Ascending aorta (tissue), 2 donors: ENCODE measurements at places on chromosomes 12 and 14. TPM values are rescaled to one million over a fixed set of nuclear protein-coding genes. Genes with fewer than 3 reads are reported as not detected.

The SLC2A13 gene
- total RNA-seq: 23.5 TPM

DNA sequence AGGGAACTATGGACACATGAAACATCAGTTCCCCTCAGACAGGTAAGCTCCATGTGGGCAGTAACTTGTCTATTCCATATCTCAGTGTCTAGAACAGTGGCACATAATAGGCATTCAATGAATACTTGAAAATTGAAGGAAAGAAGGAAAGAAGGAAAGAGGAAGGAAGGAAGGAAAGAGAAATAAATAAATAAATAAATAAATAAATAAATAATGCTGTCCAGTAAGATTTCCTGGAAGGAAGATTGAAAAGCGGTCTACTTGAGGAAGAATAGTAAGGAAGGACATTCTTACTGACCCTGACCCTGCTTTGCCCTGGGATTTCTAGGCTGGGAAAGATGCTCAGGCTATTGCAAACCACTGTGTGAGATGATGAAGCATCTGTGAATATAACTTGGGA, 91.5 kb downstream of the PTPRR start:
- no peak overlapping the region for H3K27ac ChIP-seq
- H3K4me3 ChIP-seq: no peak overlapping the region
- no peaks in the 10 kb centered on the region for H3K27me3 ChIP-seq
- no peaks in the 10 kb centered on the region for H3K36me3 ChIP-seq

The PLCZ1 gene
- not detected for total RNA-seq

GRCh38 chr12:54571193-54572188, 17.0 kb downstream of the PPP1R1A start:
- no peaks in the 10 kb centered on the region for H3K27me3 ChIP-seq
- H3K36me3 ChIP-seq: peaks cover 75% of the 10 kb centered on the region
- H3K4me1 ChIP-seq: no peaks in the 10 kb centered on the region
- no peak overlapping the region for H3K27ac ChIP-seq

- no peaks in the 10 kb centered on the region for H3K27me3 ChIP-seq
- DNase-seq: no peak
- H3K4me3 ChIP-seq: no peak overlapping the region
- peak overlapping the region; percentile 15 for H3K27ac ChIP-seq
- H3K4me1 ChIP-seq: no peaks in the 10 kb centered on the region
- peaks cover 100% of the 10 kb centered on the region for H3K36me3 ChIP-seq
Measured at GRCh38 chr14:68880581-68881105, 87.8 kb upstream of the ZFP36L1 start.

- H3K4me3 ChIP-seq: peak within 1 kb of the TSS; percentile 81
- no peaks in the 10 kb centered on the region for H3K4me1 ChIP-seq
- DNase-seq: peak; percentile 21
- H3K36me3 ChIP-seq: peaks cover 15% of the 10 kb centered on the region
- no peaks in the 10 kb centered on the region for H3K27me3 ChIP-seq
Measured at GRCh38 chr14:20332788-20333493, at the start of gene CCNB1IP1. CCNB1IP1 (minus strand) TSS chr14:20333279; CDS start chr14:20316523, 16,756 bp downstream.

DNA sequence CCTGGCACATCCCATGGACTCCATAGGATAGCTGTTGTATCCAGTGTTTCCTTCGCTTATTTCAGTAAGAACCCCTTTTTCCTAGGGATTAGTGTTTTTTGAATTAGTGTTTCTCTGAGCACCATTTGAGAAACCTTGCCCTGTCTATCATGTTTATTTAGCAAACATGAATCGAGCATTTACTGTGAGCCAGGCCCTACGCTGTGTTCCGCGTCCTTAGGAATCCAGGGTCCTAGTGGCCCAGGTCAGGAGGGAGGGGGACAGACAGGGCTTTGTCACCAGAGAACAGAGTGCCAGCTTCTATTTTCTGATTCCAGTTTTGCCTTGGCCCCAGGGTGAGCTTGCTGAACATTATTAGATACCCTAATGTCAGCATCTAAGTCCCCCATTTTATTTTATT, 2.5 kb downstream of the TEAD4 start:
- H3K27me3 ChIP-seq: no peaks in the 10 kb centered on the region
- no peak overlapping the region for H3K4me3 ChIP-seq
- peaks cover 5% of the 10 kb centered on the region for H3K4me1 ChIP-seq
- no peaks in the 10 kb centered on the region for H3K36me3 ChIP-seq
- no peak overlapping the region for H3K27ac ChIP-seq

DNA sequence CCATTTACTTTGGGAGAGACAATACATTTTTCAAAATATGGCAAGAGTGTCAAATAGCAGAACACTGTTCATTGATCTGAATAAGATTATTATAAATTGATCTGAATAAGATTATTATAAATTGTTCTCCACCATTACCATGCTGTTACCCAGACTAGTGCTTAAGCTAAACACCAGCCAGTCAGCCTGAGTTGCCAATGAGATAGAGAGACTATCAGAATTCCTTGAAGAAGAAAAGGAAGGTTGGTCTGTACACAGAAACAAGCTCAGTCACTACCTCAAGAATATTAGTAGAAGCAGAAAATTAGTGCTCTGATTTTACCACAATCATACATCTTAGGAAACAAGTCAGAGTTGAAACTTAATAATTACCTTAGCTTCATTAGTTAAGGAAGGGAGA, 469.8 kb downstream of the FOXG1 start:
- H3K36me3 ChIP-seq: no peaks in the 10 kb centered on the region
- no peaks in the 10 kb centered on the region for H3K4me1 ChIP-seq
- no peak overlapping the region for H3K4me3 ChIP-seq
- no peak overlapping the region for H3K27ac ChIP-seq

DNA sequence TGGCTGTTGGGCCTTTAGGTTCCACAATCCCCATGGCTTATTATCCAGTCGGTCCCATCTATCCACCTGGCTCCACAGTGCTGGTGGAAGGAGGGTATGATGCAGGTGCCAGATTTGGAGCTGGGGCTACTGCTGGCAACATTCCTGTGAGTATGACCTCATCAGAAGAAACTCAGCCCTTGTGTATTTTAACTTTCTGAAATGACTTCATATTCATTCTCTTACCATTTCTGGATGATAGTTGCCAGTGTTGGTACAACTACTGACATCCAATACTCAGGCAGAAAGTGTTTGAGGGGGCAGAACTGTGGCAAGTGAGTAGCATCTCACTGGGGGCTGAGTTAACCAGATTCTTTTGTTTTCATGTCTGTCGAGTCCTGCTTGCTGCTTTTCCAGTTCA, 2.3 kb downstream of the DAZAP2 start:
- no peaks in the 10 kb centered on the region for H3K27me3 ChIP-seq
- H3K4me3 ChIP-seq: peak overlapping the region; percentile 96
- peak overlapping the region; percentile 99 for H3K27ac ChIP-seq
- DNase-seq: no peak
- peaks cover 25% of the 10 kb centered on the region for H3K4me1 ChIP-seq
- peaks cover 37% of the 10 kb centered on the region for H3K36me3 ChIP-seq

The TSPAN11 gene
- total RNA-seq: 5.2 TPM

- H3K36me3 ChIP-seq: no peaks in the 10 kb centered on the region
- H3K27me3 ChIP-seq: no peaks in the 10 kb centered on the region
- no peak overlapping the region for H3K27ac ChIP-seq
- no peak for DNase-seq
- H3K4me3 ChIP-seq: no peak overlapping the region
Measured at GRCh38 chr14:31877255-31877798, 199.8 kb upstream of the ARHGAP5 start.

The CCDC60 gene
- not detected for total RNA-seq

The PLEKHG7 gene
- not detected for total RNA-seq

DNA sequence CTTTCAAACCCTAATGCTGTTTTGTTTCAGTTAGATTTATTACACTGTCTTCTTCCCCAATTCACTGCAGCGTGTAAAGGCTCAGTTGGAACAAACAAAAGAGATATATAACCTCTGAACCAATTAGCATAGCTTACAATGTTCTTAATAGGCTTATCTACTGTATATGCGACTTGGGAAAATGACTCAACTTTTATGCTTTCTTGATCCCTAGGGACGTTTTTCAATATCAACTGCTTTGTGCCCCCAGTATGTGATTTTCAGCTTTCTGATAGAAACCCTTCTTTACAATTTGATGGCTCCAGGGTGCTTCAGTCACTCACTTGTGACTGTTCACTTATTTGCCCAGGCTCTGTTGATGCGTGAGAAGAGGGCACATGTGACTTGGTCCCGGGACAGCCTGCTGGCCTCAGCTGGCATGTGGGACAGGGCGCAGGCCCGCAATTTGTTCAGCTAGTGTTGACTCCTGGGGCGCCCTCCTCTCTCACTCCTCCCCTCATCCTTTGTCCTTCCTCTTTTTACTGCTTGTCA, 107.1 kb downstream of the TMTC2 start:
- no peak overlapping the region for H3K4me3 ChIP-seq
- H3K27ac ChIP-seq: no peak overlapping the region
- DNase-seq: no peak
- no peaks in the 10 kb centered on the region for H3K27me3 ChIP-seq
- H3K4me1 ChIP-seq: no peaks in the 10 kb centered on the region
- H3K36me3 ChIP-seq: no peaks in the 10 kb centered on the region

DNA sequence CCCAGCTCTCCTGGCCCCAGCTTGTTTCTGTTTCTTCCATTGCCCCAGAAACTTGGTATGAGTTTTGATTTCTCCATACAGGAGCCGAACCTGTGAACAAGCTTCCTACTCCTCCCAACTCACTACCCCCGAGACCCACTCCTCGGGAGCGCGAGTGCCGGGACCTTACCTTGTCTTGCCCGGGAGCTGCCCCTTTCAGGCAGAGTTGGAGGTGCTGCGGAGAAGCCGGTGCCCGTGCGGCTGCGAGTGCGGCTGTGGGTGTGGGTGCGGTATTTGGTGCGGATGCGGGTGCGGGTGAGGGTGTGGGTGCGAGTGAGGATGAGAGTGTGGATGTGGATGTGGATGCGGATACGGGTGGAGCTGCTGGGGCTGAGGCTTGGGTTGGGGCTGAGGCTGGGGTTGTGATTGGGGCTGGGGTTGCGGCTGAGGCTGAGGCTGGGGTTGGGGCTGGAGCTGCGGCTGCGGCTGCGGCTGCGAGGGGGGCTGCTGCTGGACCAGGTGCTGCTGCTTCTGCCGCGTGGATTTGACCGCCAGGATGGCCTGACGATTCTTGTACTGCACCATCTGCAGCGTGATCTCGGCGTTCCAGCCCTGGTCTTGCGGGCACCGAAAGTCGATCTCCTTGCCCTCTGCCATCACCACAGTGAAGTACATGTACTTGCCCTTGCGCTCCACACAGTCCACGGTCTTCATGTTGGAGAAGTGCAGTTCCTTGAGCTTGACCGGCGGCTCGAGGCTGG, 1.1 kb downstream of the PHLDA1 start:
- no peaks in the 10 kb centered on the region for H3K4me1 ChIP-seq
- no peaks in the 10 kb centered on the region for H3K36me3 ChIP-seq
- H3K27ac ChIP-seq: peak overlapping the region; percentile 95
- H3K27me3 ChIP-seq: no peaks in the 10 kb centered on the region

GRCh38 chr14:52551696-52552062, 626 bp downstream of the TXNDC16 start:
- no peaks in the 10 kb centered on the region for H3K4me1 ChIP-seq
- H3K36me3 ChIP-seq: no peaks in the 10 kb centered on the region
- DNase-seq: no peak
- peak overlapping the region; percentile 93 for H3K4me3 ChIP-seq
- no peaks in the 10 kb centered on the region for H3K27me3 ChIP-seq
- peak overlapping the region; percentile 80 for H3K27ac ChIP-seq

GRCh38 chr14:95189367-95190132, 32.2 kb upstream of the DICER1 start:
- no peaks in the 10 kb centered on the region for H3K27me3 ChIP-seq
- DNase-seq: no peak
- H3K4me1 ChIP-seq: no peaks in the 10 kb centered on the region

DNA sequence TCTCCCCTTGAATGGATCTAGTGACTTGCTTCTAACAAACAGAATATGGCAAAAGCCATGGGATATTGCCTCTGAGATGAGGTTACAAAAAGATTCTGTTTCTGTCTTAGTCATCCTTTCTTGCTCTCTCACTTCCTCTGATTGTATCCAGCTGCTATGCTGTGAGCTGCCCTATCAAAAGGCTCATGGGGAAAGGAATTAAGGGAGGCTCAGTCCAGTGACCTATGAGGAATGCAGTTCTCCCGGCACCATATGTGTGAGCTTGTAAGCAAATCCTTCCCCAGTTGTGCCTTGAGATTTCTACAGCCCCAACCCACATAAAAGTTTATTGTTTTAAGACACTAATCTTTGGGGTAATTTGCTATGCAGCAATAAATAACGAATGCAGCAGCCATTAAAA, 183.1 kb downstream of the KLHL28 start:
- no peaks in the 10 kb centered on the region for H3K36me3 ChIP-seq
- H3K4me3 ChIP-seq: no peak overlapping the region
- no peak overlapping the region for H3K27ac ChIP-seq
- H3K27me3 ChIP-seq: no peaks in the 10 kb centered on the region
- no peak for DNase-seq

DNA sequence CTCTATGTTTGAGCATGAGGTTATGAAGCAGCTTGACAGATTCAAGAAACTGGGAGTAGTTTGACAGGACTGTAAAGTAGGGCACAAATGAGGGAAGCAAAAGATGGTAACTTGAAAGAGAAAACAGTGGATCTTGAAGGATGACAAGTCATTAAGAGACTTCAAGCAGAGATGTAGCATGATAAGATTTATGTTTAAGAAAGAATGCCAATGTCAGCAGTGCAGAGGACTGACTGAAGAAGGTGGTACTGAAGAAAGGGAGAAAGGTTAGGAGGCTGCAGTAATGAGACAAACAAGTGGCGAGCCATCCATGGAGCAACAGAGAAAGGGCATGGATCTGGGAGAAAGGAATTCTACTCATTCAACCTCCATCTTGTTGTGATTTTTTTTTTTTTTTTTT, 120.2 kb upstream of the RAP1B start:
- H3K27me3 ChIP-seq: no peaks in the 10 kb centered on the region
- H3K36me3 ChIP-seq: no peaks in the 10 kb centered on the region
- no peak overlapping the region for H3K27ac ChIP-seq

GRCh38 chr14:88297306-88297705, 25.8 kb downstream of the KCNK10 start:
- H3K36me3 ChIP-seq: no peaks in the 10 kb centered on the region
- H3K27ac ChIP-seq: no peak overlapping the region
- H3K4me1 ChIP-seq: no peaks in the 10 kb centered on the region
- no peaks in the 10 kb centered on the region for H3K27me3 ChIP-seq
- DNase-seq: no peak

GRCh38 chr12:43052441-43052840, 462.9 kb upstream of the PRICKLE1 start:
- H3K36me3 ChIP-seq: no peaks in the 10 kb centered on the region
- H3K27me3 ChIP-seq: no peaks in the 10 kb centered on the region
- DNase-seq: no peak
- H3K4me3 ChIP-seq: no peak overlapping the region
- no peaks in the 10 kb centered on the region for H3K4me1 ChIP-seq

The IL23A gene
- not detected for total RNA-seq

- peak overlapping the region; percentile 83 for H3K27ac ChIP-seq
- H3K4me1 ChIP-seq: peaks cover 31% of the 10 kb centered on the region
- DNase-seq: no peak
- no peaks in the 10 kb centered on the region for H3K36me3 ChIP-seq
Measured at GRCh38 chr12:52232203-52232673, 805 bp upstream of the KRT7 start.

The CCDC175 gene
- not detected for total RNA-seq
